Spinal cord (tissue), 10 donors: ENCODE measurements at places on chromosomes 2 and 18. TPM values are rescaled to one million over a fixed set of nuclear protein-coding genes. Genes with fewer than 3 reads are reported as not detected.

- DNase-seq, result no peak
These were observed 61.1 kb downstream of the CABLES1 start for GRCh38 chr18:23196119-23197007.

- no peak for DNase-seq
These were observed 271.1 kb upstream of the CDH19 start for GRCh38 chr18:66874812-66875474.

GRCh38 chr2:206940546-206940945 is 1.2 kb downstream of the CPO start:
- no peak for DNase-seq

- no peak for DNase-seq
These were observed 398.8 kb upstream of the TRIB2 start for GRCh38 chr2:12317814-12318426.

GRCh38 chr18:54210463-54210862 is 14.0 kb downstream of the MBD2 start:
- peak; percentile 32 for DNase-seq

GRCh38 chr2:239690651-239691631 is 290.1 kb upstream of the HDAC4 start:
- DNase-seq, result no peak

DNA sequence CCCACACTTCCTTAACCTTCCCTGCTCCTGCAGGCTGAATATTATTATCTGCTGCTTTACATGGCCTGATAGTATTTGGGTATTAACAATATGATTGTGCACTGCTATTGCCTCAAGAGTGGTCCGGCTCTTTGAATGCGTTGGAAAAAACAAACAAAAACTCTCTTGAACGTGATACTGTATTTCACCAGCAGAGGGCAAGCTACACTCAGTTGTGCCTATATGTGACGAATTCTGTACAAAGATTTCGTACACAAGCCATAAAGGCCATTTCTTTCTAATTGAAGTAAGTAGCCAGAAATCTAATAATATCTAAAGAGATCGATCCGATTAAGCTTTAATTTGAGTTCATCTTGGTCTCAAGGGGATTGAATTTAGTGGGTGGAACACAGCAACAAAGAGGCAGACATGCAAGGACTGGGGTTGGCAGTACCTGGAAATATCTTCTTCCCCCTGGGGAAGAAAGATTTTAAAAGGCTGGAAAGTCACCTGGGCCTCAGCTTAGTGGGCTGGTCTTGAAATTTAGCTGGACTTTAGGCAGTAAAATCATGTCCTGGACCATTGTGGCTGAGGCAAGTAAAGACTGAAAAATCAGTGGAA is 49.3 kb upstream of the RAB6D start:
- peak; percentile 72 for DNase-seq

DNA sequence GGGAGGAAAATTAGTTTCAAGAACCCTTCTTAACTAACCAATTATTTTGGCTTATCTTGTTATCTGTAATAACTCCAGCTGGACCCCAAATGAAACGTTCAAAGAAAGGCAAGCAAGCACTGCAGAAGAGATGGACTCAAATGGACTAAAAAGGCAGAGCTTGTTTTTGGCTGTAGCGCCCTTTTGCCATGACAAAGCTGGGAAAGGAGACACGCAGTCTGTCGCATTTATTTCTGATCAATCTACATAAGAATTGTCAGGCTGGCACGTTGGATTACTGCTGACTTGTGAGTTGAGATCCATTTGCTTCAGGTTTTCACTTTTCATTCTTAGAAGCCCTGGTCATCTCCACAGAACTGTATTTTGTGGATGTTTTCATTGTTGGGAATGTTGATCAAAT is 402.9 kb downstream of the TMEM182 start:
- DNase-seq, result peak; percentile 16

DNA sequence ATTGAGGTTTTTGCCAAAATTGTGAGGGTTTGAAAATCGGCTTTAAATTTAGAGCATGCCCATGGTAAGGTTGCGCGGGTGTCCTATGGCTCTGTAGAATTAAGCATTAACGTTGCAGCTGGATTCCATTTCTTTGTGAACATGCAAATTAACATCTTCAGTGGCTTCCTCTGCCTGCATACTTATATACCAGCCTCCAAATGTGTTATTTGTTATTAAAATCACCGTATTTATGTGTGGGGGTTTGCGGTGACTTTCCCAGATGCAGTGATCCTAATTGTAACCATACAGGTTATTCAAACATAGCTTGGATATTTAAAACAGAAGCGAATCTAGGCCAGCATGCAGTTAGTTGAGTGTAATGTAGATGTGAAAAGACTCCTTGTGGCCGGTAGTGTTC is 80.2 kb downstream of the TGOLN2 start:
- no peak for DNase-seq

DNA sequence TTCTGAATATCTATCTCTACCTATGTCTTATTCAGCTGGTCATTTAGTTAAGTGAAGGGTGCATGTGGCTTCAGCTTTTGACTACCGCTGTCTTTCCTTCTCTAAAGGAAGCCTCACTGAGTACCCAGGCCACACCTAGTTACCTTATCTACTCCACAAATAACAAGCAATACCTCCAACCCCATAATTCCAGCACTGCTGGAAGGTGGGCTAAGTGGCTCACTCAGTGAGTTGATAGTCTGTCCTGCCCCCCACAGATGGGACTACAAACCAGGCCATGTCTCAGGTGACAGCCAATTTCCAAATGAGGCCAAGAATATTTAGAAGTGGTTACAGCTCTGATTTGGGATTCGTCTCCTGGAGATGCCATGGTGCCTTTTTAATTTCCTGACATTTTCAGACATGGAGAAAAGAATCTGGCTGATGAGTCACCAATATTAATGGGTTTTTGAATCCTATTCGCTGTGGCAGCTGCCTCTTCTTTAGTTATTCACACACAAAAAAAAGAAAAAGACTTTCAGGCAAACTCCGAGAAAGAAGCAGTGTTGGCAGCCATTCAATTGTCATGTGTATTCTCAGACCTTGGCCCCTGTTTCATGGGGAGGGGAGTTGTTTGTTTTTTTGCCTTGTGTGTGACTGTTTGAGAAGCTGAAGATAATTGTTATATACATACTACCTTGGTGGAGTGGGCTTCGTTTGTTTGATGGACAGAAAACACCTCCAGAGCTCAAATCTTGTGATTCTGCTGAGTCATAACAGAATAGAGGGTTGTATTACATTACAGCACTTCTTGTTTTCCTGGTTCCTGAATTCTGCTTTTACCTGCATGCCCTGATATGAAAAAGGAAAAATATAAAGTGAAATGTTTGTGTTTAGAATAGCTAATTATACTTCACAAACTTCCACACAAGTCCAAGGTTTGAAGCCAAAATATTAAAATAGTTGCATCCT is 64.2 kb downstream of the SCG2 start:
- peak; percentile 71 for DNase-seq

GRCh38 chr18:46133534-46133933 is 29.3 kb downstream of the HAUS1 start:
- peak; percentile 6 for DNase-seq

- no peak for DNase-seq
These were observed 10.1 kb downstream of the IL37 start for GRCh38 chr2:112920923-112921532.

GRCh38 chr2:182545420-182546167 is 118.8 kb upstream of the PDE1A start:
- no peak for DNase-seq

DNA sequence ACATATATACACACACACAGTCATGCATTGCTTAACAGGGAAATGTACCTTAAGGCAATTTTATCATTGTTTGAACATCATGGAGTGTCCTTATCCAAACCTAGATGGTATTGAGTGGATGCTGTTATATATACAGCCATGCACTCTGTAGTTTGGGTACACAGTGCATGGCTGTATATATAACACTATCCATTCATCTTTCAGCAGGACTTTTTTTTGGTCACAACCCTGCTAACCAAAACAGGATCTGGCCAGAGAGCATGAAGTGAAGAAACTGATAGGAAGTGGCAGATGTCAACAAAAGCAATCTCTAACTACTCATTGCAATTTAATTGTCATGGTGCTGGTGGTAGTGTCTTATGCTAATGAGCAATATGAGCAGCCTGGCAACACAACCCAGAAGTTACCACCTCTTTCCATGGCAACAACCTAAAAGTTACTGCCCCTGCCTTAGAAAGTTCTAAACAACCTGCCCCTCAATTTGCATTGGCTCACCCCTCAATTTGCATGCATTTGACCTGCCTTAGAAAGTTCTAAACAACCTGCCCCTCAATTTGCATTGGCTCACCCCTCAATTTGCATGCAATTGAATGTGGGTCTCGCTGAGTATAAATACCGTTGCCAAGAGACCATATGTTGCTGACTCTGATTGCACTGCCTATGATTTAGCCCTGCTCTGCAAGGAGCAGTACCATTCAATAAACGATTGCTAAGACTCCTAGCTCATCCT is 434.9 kb downstream of the DSEL start:
- peak; percentile 62 for DNase-seq

Gene DLGAP1
- total RNA-seq, result 16.5 TPM

Gene ERFE
- total RNA-seq, result 1.8 TPM

Gene CREB1
- 82.6 TPM for total RNA-seq

Gene PJVK
- 7.9 TPM for total RNA-seq
